HT1080 (cell line): ENCODE measurements at places on chromosomes 12 and 14. TPM values are rescaled to one million over a fixed set of nuclear protein-coding genes. Genes with fewer than 3 reads are reported as not detected.

DNA sequence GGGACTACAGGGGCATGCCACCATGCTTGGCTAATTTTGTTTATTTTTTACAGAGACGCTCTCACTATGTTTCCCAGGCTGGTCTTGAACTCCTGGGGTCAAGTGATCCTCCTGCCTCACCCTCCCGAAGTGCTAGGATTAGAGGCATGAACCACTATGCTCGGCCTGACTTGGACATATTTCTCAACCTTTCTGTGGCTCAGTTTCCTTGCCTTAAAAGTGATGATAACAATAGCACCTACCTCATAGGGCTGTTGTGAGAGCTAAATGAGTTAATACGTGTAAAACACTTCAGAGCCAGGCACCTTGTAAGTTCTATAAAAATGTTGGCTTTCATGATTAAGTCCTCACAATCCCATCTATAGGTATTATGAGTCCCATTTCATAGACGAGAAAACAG lies 89.2 kb upstream of the METAP2 start:
- no peak for DNase-seq

The GLT1D1 gene
- not detected in 2 replicates for total RNA-seq

GRCh38 chr12:92133795-92134637 lies 11.6 kb downstream of the BTG1 start:
- no peak for DNase-seq

The COQ10A gene
- total RNA-seq = 18.3 and 19.4 TPM in 2 replicates

- DNase-seq = peak; percentile 25
Observed at GRCh38 chr14:100486025-100486828, 101.0 kb downstream of the BEGAIN start.

- DNase-seq = no peak
Observed at GRCh38 chr12:108043750-108044533, 85.1 kb upstream of the WSCD2 start.

DNA sequence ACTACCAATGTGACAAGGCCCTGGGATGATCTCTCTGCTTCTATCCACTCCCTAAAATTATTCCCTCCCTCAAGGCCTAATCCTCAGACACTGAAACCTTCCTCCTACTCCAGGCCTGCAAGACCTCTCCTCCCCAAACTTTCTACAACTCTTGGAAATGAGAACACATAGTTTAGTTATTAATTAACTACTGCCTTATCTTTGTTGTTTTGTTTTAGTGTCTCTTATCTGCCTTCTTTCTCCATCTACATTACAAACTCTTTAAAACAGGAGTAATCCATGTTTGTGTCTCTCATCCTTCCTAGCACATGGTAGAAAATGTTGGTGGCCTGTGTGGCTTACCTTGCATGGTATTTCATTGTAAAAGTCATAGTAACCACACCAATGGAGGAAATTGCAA lies 139.9 kb upstream of the G2E3 start:
- no peak for DNase-seq

DNA sequence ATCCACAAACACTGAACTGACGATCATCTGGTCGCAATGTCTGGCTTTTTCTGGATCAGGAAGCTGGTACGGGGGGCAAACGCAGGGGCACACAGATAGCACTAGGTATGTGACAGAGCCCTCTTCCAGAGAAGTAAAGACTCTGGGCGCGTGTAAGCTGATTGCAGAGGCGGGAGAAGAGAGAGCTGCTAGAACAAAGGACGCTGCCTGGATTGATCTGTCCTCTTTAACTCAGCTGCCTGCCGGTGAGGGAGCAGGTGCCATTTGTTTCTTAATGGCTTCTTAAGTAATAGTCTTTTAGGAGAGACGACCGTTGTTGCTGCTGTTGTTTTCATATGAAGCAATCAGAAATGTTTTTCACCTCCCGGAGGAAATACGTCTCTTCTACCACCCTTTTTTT lies 77.3 kb downstream of the GLT1D1 start:
- no peak for DNase-seq

DNA sequence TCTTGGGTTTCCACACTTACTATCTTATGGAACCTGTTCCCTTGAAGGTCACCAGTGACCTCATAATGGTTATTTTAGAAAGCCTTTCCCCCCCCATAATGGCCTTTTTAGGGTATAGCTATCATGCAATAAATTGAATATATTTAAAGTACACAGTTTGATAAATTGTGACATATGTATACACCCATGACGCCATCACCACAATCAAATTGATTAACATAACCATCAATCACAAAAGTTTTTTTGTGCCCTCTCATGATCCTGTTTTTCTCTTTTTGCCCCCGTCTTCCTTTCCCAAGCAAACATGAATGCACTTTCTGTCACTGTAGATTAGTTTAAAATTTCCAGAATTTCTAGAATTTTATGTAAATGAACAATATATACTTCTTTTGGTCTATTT lies 28.7 kb upstream of the OR4E1 start:
- DNase-seq = no peak

The SERPINA1 gene
- 0.58 and 1.4 TPM in 2 replicates for total RNA-seq

- no peak for DNase-seq
Observed at GRCh38 chr12:89674326-89674942, 34.2 kb downstream of the ATP2B1 start.
